ENCODE measurements at places on chromosomes 1 and 21.

- DNase-seq = no peak
Measured at GRCh38 chr1:218718977-218719376, 373.8 kb downstream of the TGFB2 start.

- no peak for DNase-seq
Measured at GRCh38 chr1:244347942-244348341, 103.8 kb downstream of the ADSS2 start.

DNA sequence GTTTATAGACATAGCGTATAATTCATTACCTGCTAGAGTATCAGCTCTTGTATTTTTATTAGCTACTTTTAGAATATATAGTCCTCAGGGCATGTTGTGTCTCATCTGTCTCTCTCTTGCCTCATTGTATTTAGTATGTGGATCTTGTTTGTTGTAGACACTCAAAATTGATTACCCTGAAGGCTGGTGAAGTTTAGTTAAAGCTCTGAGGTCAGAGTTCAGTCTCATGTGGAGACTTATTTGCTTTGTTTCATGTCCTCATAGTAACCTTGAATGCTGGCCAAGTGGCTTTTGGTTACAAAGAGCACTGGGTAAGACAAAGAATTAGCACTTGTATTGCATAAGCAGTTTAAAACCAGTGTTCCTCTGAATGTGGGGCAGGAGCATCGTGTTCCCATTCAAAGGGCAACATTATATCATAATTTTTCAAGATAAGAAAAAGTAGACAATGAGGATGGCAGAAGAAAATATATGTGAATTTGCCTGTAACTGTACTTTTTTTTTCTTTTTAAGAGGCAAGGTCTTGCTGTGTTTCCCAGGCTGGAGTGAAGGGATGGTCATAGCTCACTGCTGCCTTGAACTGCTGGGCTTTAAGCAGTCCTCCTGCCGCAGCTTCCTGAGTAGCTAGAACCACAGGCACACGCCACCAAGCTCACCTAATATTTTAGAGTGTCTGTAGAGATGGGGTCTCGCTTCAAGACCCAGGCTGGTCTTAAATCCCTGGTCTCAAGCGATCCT, 17.4 kb downstream of the CNST start:
- DNase-seq = no peak

- no peak for DNase-seq
Measured at GRCh38 chr1:4328402-4329071, 325.9 kb upstream of the AJAP1 start.

DNA sequence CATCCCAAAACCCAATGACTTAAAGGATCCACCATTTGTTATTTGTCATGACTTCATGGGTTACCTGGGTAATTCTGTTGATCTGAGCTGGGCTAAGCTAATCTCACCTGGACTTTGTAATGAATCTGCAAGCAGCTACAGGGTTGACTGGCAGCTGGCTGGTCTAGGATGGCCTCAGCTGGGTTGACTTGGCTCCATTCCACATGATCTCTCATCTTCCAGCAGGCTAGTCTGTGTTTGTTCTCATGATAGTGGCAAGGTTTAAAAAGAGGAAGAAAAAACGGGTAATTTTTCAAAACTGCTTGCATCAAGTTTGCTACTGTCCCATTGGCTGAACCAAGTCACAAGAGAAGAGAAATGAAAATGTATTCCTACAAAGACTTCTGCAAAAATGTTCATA, 24.8 kb upstream of the ZMYM4 start:
- DNase-seq = no peak

DNA sequence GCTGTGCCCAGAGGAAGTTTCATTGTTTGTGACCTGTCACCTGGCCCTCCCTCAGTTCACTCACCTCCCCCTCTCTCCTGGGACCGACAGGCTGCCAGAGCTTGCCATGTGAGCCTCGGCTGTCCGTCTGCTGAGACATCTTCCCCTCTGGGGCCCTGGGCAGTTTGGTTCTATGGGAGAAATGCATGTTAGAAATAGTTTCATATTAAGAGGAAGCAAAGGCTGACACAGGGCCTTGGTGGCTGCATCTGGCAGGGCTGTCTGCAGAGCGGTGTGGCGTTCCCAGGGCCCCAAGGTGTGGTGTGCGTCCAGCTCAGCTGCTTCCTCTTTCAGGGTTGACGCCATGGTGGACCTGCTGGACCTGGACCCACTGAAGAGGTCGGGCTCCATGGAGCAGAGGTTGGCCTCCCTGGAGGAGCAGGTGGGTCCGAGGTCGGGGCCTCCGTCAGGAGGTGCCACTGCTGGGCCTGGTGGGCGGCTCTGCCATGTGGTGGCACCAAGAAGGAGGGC, 31.9 kb upstream of the LRRC3 start:
- no peak for DNase-seq

DNA sequence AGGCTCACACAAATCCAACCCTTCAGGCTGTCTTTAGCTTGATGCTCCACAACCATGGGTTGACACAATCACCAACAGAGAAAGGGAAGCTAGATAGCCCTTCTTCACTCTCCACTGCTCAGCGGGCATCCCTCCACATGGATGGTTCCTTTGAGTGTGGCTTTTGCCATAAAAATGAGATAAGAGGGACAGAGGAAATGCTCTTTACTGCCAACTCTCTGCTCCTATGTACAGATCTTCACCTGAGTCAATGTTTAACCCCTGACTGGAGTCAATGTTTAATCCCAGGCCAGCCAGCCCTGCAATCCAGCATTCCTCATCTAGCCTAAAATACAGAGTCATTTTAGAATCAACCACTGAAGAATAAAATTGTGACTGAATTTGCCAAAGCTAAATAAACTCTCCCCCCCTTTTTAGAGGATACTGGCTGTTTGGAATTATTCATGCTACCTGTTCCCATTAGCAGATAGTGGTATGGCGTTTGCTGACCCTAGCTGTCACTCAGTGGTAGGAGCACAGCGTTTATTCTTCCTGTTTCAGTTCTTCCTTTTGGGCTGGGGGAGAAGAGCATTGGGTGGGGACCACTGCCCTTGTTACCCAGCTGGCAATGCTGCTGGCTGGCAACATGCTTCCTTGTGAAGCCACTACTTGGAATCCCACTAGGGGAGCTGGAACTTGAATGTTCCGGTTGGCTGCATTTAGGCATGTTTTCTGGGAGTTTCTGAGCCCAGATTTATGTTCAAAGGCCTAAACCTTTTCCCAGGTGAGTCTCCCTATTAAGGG, 5.2 kb upstream of the PIGR start:
- DNase-seq = no peak

DNA sequence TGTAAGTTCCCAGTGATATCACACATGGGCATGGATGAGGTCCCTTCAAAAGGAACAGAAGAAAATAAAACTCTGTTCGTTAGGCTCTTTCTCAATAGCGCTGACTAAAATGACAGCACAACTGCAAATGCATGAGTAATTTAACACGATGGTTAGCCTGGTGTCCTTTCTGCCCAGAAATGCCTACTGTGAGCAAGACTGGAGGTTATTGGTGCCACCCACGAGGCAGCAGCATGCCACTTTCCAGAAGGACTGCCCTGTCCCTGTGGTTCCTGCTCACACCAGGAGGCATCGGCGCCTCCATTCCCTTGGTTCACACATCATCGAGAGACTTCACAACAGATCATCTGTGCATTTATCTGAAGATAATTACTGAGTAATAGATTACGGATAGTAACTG, 26.2 kb downstream of the VPS26C start:
- no peak for DNase-seq

DNA sequence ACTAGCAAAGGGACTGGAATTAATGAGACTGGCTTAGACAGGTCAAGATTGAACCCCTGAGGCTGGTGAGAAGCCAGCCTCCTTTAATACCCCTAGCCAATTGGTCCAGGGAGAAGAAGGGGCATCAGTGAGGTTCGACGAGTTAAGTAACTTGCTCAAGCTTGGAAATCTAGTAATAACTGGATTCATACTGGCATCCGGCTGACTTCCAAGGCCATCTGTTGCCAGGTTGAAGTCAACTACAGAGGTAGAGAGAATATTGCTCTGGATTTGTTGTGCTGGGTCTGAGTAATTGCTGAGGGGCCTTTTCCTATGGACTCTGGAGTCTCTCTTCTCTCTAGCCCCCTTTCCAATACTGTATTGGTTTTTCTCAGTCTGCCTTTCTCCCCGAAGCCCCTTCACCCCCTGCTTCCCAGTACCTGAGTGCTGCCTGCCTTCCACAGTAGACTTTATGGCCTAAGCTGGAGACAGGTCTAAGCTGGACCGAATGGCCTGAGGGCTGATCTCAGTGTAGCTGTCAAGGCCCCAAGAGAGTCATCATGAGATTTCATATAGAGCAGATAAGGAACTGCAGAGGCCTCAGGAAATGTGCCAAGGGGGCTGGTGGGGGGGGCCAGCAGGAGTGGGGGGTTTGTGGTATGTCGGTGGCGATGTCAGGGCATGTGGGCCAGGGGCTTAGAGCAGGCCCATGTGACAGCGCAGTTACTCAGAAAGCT, 42.4 kb upstream of the IL19 start:
- no peak for DNase-seq

DNA sequence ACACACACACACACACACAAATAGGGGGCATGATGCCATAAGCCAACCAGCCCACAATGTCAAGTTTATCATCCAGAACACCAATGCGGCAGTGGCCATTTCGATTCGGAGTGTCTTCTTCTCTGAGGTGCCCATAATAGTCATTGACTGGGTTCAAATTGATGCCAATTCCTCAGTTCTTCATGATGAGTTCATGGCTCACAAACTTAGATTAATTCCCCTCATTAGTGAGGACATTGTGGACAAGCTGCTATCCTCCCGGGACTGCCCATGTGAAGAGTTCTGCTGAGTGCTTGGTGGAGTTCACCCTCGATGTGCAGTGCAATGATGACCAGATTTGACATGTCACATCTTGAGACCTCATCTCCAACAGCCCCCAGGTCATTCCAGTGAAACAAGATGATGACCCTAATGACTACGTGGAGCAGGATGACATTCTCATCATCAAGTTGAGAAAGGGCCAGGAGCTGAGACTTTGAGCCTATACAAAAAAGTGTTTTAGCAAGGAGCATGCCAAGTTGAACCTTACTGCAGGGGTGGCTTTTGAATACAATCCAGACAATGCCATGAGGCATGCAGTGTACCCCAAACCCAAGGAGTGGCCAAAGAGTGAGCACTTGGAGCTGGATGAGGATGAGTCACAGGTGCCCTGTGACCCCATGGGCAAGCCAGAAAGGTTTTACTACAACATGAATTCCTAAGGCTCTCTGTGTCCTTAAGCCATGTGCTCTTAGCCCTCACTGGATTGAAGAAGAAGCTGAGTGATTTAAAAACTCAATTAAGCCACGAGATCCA, 211.6 kb upstream of the SAMSN1 start:
- DNase-seq = no peak

DNA sequence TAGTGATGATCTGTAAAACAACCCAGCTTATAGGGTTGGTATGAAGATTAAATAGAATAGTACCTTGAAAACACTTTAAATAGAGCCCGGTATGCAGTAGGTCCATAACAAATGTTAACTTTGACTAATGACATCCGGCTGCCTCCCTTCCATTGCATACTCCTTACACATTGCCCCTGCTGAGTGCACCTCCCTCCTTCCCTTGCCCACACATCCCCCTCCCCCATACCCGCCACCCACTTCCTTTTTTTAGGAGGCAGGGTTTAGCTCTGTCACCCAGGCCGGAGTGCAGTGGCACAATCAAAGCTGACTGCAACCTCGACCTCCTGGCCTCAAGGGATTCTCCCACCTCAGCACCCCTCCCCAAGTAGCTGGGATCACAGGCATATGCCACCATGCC, 24.4 kb upstream of the ZC3H12A start:
- DNase-seq = no peak

- DNase-seq = no peak
Measured at GRCh38 chr1:98546319-98546718, 115.2 kb upstream of the SNX7 start.

DNA sequence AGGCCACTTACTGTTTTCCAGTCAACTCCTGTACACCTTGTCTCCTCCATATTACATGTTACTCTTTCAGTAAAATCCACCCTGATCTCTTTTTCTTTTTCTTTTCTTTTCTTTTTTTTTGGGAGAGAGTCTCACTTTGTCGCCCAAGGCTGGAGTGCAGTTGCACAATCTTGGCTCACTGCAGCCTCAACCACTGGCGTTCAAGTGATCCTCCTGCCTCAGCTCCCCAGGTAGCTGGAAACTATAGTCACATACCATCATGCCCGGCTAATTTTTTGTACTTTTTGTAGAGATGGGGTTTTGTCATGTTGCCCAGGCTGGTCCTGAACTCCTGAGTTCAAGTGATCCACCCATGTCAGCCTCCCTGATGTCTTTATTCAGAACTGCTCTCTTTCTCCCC, 57.8 kb downstream of the CYYR1 start:
- no peak for DNase-seq

- DNase-seq = no peak
Measured at GRCh38 chr1:47187231-47187925, 2.5 kb downstream of the PDZK1IP1 start.

DNA sequence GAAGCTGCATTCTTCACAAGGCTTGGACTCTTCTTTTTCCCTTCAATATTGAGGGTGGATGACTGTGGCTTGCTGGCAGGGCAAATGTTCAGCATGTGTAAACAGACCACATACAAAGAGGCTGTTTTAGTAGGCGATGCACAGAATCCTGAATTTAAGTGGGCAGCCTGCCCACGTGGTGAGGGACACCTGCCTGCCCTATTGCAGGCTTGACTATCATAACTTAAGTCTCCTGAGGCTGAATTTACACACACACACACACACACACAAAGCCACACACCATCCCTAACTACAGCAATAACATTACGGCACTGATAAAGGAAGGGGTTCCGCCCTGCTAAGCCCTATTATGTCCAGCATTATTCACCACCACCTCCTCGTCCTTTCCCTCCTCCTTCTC, 15.9 kb downstream of the SYT2 start:
- no peak for DNase-seq

DNA sequence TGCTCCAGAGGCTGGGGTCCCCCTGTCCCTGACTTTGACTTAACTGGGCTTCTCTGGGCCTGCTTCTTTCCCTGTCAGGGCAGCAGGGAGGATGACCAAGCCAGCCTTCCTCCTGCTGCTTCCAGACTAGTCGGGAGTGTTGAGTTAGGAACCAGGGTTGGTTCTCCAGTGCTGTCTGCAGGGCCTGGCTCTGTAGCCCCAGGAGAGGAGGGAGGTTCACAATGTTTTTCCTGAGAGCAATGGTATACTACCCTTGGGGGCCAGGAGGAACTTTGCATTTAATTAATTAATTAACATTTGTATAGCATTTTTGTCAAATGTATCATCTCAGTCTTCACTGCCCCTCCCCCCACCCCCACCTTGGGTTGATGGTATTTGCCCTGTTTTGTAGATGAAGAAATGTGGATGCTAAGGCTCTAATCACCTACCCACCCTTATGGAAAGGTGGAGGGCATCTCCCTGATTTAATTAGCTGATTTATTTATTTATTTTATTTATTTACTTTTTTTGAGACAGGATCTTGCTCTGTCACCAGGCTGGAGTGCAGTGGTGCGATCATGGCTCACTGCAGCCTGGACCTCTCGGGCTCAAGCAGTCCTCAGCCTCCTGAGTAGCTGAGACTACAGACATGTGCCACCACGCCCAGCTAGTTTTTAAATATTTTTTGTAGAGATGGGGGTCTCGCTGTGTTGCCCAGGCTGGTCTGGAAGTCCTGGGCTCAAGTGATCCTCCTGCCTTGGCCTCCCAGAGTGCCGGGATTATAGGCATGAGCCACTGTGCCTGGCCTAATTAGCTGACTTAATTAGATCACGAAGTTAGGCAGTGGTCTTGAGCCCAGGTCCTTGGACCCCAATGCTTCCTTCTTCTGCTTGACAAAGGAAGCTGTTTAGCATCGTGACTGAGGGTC, 6.6 kb downstream of the H6PD start:
- no peak for DNase-seq

- DNase-seq = no peak
Measured at GRCh38 chr1:42762269-42762668, 4.6 kb downstream of the P3H1 start.

Data from germinal center (tissue), 1 donor.